ENCODE measurements at places on chromosomes 2 and 18.
A peak's percentile ranks its signal among the peaks of the same experiment; 100 is the strongest.

GRCh38 chr2:118657466-118657865, 190.0 kb downstream of the EN1 start:
- no peak for DNase-seq

GRCh38 chr2:137316075-137316474, 550.7 kb downstream of the THSD7B start:
- no peak for DNase-seq

DNA sequence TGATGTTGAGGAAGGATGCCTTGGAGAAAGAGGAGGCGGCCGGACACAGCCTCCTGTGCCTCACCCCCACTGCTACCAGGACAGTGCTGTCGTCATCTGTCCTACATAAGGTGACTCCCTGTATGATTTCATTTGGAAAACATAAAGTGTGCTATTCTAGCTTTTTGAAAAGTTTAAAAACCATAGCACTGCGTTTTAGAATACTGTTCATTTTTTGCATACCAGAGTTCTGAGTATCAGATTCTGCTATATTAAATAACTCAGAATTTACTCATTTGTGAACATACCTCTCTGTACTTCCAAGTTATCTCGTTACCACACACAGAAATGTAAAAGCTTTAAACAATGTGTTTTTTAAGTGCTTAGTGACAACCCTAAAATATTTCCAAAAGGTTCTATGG, 302.9 kb downstream of the LRRTM1 start:
- no peak for DNase-seq

DNA sequence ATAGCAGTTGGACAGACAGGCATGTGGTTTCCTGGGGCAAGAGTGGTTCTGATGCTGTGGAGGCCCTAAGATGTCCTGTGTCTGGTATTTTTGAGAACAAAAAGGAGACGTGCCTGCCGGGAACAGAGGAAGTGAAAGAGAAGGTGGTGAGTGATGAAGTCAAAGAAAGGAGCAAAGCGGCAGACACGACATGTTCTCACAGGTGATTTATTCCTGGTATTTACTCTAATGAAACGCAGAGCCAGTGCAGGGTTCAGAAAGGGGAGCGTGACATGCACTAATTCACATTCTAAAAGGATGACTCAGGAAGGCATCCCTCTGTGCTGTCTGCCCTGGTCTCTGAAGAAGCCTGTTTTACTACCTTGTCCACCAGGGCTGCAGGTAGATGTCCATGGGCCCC, 211.0 kb downstream of the KCNE4 start:
- DNase-seq = no peak

- no peak for DNase-seq
These were observed 25.9 kb downstream of the MBD5 start for GRCh38 chr2:148046802-148047201.

GRCh38 chr2:118345465-118345864, 257.2 kb downstream of the INSIG2 start:
- DNase-seq = no peak

GRCh38 chr2:97995734-97996624, at the start of gene TMEM131:
TMEM131 (minus strand) TSS chr2:97995948; CDS start chr2:97995662, 286 bp downstream.
- peak; percentile 92 for DNase-seq

DNA sequence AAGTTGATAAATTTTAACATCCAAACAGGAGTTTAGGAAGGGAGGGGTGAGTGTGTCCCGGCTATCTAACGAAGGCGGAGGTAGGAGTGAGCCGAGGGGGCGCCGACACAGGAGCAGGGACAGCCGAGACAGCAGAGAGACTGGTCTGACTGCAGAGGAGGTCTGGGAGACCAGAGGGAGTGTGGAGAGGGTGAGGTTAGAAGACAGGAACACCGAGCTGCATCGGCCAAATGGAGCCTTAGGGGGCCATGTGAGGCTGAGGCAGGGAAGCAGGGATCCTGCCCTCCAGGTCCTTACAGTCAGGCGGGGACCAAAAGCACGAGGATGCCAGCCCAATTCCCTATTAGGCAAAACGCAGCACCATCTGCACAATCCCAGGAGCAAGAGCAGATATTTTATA, 67.0 kb downstream of the SFXN5 start:
- DNase-seq = no peak

DNA sequence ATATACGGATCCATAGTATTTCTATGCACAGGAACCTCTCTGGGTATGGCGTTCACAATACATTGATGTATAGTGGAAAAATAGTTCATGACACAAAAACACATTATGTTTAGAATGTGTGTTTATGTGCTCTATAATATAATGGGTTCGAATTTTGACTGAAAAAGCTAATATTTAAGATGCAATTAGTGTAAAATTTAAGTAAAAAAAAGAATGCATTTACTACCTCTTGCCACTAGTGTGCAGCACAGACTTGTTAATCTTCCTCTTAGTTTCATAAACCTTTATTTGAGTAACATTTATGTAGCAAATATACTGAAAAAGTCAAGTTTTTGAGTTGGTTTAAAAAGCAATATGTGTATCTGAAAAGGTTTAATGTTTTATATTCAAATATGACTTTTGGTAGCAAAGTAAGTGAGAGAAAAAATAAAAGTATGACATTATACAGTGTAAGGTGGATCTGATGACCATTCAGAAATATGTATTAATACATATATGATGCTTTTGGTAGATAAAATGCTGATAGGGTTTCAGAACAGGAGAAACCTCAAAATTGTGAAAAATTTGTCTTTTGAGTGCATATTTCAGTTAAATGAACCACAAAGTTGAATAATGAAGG, 49.4 kb downstream of the CCDC102B start:
- DNase-seq = no peak

GRCh38 chr2:102021779-102022178, 30.0 kb downstream of the IL1R2 start:
- DNase-seq = no peak

- no peak for DNase-seq
These were observed 96.1 kb upstream of the CSRNP3 start for GRCh38 chr2:165373278-165374010.

DNA sequence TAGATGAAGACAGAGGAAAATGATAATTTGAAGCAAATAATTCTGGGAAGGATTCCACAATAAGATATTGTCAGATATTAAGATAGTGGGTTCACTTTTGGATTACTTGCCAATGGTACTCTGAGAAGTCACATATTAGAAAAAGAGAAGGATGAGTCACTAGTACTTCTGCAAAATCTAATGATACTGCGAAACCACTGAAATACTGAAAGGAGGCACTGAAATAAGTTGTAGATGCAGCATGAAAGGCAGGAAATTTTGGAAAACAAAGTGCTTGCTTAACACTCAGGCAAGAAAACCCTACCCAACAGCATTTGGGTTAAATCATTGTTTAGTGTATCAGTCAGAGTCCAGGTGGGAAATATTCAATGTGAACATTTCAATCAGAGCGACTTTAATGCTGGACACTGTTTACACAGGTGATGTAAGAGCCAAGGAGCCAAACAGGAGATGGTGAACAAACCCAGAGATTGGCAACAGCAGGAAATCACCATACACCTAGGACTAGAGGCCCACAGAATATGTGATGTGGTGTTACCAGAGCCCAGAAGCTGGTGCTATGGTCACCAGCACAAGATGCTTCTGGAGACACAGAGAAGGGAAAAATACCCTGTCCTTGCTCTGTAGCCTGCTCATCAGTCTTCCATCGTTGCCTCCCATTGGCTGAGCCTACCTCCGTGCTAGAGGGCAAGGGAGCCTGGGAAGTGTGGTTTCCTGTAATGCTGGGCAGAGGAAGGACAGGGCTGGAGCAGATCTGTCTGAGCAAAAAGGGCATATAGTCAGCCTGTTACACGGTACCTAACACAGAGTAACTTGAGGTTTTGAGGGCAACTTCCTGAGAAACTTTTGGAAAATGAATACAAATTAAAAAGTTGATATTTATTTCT, 204.7 kb upstream of the ITGA4 start:
- no peak for DNase-seq

GRCh38 chr18:76979111-76979751, 153.4 kb downstream of the MBP start:
- no peak for DNase-seq

DNA sequence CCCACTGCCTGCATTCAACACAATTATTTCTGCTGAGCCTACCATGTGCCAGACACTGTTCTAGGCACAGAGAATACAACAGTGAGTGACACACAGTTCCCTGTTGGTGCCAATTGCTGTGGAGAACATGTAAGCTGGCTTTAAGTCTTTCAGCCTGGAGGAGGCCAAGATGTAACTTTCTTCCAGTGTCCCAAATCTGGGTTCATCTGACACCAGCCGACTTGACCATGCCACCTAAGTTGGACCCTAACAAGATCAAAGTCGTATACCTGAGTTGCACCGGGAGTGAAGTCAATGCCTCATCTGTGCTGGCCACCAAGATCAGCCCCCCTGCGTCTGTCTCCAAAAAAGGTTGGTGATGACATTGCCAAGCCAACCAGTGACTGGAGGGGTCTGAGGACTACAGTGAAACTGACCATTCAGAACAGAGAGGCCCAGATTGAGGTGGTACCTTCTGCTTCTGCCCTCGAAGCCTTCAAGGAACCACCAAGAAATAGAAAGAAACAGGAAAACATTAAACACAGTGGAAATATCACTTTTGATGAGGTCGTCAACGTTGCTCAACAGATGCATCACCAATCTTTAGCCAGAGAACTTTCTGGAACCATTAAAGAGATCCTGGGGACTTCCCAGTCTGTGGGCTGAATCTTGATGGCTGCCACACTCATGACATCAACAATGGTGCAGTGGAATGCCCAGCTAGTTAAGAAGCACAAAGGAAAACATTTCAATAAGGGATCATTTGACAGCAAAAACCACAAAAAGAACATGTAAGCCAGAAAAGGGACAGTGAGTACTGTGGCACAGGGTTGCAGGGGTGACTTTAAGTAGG, 6.3 kb downstream of the TRABD2A start:
- no peak for DNase-seq

Measured in CD4-positive, alpha-beta T cell treated with Interleukin-6 at 100 ng/mL for 8 hours (primary cell).